Mesothelial cell of epicardium (in vitro differentiated cells): ENCODE measurements at places on chromosomes 3 and 15.

DNA sequence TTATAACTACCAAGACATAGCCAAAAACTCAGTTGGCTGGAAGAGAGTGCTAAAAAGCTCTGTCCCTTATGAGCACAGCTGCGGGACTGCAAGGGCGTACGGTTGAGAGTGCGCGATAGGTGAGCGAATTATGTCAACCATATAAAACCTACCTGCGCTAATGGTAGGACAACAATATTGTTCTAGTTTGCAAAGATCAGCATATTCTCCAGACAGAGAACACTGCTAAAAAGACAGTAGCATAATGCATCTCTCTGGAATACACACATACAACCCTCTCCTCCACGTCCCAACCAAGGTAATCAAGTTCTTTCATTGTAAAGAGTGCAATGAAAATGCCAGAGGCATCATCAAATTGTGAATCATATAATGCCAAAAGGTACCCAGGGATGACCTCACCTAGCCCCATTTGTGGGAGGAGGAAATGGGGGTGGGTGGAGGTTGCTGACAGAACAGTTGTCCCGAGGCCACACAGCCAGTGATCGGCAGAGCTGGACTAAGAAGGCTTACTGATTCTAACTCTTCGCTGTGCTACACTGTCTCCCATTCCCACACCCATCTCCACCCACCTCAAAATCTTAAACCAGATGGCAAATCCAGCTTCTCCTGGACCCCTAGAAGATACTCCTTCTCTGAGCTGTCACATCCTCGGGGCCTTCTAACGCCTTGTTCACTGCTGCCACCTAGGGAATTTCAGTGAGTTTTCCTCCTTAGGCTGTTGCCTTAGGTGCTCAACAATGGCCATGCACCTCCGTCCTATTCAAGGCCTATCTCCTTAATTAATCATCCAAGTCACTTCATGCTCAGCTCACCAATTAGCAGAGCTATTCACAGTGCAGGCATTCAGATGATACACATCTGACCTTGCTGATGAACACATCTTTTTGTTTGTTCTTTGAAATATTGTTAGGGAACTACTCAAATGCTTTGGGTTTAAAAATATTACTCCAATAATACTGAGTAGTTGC is 60.7 kb downstream of the RPL22L1 start:
- no peak for DNase-seq

GRCh38 chr3:151918253-151919029 is 45.0 kb downstream of the SUCNR1 start:
- DNase-seq = no peak

GRCh38 chr15:66815318-66815717 is 113.3 kb downstream of the SMAD6 start:
- no peak for DNase-seq

GRCh38 chr15:100689131-100689899 is 86.9 kb downstream of the ASB7 start:
- no peak for DNase-seq

DNA sequence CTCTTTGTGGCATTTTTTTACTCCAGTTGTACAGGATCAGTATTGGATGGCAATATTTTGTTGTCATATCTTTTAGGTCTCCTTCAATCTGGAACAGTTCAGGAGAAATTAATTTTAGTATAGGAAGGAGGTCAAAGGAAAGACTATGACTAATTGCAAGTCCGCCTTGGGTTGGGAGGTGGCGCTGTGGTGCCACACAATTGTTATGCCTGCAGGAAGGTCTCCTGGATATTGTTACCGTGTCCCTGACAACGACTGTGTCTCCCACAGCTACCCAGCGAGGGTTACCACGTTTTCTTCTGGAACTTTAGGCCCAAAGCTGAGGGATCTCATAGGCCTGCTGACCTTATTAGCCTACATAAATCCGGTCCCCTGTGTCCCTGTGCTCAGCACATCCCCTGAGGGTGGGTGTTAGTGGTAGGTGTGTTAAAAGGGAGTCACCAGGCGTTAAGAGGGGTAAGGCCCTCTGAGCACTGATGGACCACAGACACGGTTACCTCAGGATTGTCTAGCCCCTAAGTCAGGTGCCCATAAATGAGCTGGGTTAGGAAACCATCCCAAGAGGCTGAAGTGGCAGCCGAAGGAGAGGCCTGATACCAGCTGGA is 31.5 kb downstream of the KCNAB1 start:
- peak; percentile 73 for DNase-seq

GRCh38 chr15:94230883-94231722 is at the start of gene MCTP2:
Gene MCTP2 (plus strand): TSS chr15:94231561. CDS start chr15:94298266, 66,705 bp downstream.
- peak; percentile 24 for DNase-seq

- no peak for DNase-seq
These were observed 37.2 kb downstream of the AADACL2 start for GRCh38 chr3:151770956-151771355.

- no peak for DNase-seq
These were observed 88.7 kb upstream of the MRPL3 start for GRCh38 chr3:131591394-131592014.

- no peak for DNase-seq
These were observed 64.0 kb downstream of the FLNB start for GRCh38 chr3:58072052-58072762.

DNA sequence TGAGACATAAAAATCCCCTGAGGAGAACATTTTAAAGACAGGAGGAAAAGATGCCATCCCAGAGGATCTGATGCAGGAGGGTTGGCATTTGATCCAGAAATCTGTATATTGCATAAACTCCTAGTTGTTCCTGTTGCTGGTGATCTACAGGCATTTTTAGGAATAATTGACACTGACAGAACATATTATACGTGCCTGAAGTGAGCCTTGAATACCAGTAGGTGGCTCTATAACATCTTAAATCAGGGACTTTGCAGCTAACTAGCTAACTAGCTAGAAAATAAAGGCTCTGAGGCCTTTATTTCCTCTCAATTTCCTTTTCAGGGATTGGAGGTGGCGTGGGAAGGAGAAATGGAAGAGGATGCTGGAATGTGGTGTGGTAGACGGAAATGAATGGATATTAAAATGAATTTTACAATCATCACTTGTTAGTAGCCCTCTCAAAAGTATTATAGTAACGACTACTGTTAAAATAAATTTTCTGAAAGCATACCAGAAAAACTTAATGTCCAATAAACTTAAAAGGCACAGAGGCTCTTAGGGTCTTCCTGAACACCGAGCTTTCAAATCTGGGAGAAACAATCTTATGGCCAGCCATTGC is 73.8 kb upstream of the ZBED2 start:
- DNase-seq = no peak

DNA sequence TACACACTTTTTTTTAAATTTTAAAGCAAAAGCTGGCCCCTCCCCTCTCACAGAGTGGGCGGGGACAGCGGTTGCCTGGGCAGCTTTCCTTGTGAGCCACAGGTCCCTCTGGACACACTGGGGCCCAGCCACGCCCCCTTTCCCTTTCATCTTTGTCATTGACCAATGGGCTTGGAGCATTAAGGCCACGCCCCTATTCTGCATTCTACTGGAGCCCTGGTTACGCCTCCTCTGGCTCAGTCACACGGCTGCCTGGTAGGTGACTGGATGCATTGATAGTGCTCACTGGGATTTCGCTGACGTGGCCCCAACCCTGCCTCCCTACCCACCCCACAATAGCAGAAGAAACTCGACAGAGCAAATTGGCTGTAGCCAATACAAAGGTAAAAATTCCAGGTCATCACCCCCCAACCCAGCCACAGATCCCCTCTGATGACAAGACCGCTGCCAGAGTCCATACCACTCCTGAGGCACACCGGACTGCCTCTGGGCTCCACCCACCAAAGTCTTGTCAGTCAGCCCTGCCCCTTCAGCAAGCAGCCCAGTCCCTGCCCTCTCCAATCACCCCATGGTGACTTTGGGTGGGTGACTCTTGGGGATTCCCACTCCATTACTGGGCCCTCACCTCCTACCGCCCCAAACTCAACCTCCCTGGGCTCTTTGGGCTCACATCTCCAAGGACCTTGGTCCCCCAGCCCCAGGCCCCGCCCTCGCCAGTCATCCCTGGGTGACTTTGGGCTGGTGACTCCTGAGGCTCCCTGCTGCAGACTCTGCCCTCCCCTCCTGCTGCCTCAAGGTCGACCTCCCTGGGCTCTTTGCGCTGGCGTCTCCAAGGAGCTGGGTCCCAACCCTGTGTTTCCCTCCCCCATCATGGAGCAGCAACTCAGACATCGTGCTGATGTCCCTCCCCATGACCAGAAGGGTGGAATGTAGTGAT is 112.2 kb upstream of the FAN1 start:
- no peak for DNase-seq

DNA sequence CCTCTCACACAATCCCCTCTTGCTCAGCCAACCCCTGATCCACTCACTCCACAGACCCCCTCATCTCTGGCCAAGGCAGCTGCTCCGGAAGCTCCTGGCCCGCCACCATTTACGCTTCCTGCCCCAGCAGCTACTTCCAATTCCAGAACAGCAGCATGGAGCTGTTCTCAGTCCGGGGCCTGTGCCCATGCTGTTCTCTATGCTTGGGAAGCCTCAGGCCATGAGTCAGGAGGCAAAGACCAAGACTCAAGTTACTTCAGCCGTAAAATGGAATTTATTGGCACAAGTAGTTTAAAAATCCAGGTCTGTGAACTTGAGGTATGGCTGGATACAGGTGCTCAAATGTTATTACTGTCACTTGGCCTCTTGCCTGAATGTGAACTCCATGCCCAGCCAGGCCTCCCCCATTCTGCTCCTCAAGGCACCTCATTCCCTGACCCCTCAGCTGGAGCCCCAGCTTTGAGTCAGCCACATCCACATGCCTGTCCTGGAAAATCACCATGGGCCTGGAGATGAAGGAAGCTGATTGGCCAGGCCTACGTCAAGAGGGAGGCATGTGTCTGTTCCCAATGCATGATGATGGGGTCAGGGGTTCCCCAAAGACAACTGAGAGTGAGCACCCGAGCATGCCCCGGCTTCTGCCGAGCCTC is 31.4 kb upstream of the CACNA2D2 start:
- DNase-seq = no peak

DNA sequence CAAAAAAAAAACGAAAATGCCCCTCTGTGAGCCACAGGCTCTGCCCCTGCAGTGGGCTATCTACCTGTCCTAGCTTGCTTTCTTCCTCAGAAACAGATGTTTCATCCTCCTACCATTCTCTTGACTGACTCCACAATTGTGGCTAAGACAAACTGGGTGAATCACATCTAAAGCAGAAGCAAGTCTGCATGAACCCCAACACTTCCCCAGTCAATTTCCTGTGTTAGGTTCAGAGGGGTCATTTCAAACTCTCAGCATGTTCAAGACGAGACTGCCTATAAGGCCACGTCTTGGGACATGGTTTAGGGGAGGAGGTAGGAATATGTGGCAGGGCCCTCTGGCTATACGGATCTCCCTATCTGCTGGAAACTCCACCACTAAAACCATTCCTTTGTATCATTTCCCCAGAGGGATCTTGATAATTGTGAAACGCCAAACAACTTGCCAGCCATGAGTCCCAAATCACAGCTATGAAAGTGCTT is 28.6 kb upstream of the ANKDD1A start:
- no peak for DNase-seq

- DNase-seq = peak; percentile 66
These were observed 89.0 kb upstream of the STRIT1 start for GRCh38 chr3:155382396-155383042.

- no peak for DNase-seq
These were observed 6.3 kb downstream of the FAM81A start for GRCh38 chr15:59444081-59444835.

GRCh38 chr3:45460361-45460760 is 72.0 kb downstream of the LARS2 start:
- DNase-seq = no peak

DNA sequence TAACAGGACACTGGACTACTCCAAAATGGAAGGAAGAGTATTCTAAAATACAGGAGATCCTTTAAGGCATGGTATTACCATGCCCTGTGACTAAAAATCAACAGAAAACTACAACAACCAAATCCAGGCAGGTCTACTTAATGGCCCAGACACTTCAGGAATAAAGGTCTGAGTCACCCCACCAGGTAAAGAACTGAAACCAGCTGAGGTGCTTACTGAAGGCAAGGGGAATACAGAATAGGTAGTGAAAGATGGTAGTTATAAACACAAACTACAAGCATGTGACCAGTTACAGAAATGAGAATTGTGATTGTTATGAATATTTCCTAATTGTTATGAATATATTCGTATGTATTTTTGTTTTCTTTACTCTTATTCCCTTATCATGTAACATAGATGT is 13.4 kb downstream of the IFT57 start:
- DNase-seq = no peak

DNA sequence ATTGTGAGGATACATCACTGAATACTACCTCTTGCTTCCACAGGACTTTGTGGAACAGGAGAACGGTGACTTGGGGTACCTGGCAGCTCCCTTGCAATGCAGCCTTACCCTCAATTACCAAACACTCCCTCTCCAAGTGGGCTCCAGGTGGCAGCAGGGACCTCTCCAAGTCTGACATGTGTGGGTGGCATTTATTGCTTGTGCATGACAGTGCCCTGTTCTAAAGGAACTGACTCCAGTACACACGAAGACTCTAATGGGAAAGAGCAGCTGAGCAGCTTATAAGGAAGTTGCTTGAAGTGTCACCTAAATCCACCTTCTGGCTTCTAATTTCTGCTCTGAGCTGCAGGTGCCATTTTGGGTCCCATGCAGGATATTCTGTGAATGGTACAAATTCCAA is 174.1 kb upstream of the SLCO3A1 start:
- DNase-seq = no peak

GRCh38 chr3:196666001-196666867 is 26.7 kb downstream of the NRROS start:
- no peak for DNase-seq

DNA sequence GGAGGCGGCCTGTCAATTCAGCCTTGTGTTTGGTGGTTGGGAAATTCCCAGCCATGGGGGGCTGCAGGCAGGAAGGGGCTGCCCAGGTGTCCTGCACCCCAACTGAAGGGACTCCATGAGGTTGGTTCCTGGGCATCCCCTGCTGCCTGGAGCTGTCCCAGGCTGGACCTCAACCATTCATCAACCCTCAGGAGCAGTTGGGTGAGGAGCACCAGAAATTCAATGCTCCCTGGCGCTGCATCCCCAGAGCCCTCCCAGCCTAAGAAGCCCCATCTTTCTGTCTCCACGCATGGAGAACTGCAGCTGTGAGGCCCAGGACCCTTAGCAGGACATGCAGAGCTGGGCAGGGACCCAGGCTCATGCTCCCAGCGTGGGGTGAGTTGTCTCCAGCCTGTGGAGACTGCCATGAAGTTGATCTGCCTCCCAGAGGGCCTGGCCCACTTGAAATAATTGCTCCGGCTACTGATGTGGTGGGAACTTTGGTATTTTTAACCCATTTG is 8.0 kb upstream of the SEMA3B start:
- DNase-seq = no peak

GRCh38 chr3:177692304-177692975 is 495.2 kb upstream of the TBL1XR1 start:
- no peak for DNase-seq

- no peak for DNase-seq
These were observed 17.2 kb downstream of the TSEN2 start for GRCh38 chr3:12501360-12502020.
